AG09319 (cell line): ENCODE measurements at places on chromosomes 5 and 9.

DNA sequence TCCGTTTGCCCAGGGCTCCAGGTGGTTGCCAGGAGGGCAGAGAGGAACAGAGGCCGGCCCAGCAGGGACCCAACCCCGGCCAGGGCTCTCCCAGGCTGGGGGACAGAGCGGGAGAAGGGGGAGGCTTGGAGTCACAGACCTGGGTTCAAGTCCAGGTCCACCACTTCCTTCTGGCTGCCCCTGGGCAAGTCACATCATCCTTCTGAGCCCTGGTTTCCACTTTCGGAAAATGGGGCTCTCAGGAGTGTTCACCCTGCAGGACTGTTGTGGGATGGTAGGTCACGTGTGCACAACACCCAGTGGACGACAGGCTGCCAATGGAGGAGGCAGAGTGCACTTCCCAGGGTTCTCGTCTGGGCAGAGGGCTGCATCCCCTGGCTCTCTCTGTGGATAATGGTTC is 245.4 kb downstream of the PBX3 start:
- no peak for DNase-seq

- no peak for DNase-seq
Observed at GRCh38 chr5:149450199-149450598, 71.1 kb upstream of the IL17B start.

GRCh38 chr5:150000990-150001659 is 586 bp downstream of the HMGXB3 start:
- no peak for DNase-seq

DNA sequence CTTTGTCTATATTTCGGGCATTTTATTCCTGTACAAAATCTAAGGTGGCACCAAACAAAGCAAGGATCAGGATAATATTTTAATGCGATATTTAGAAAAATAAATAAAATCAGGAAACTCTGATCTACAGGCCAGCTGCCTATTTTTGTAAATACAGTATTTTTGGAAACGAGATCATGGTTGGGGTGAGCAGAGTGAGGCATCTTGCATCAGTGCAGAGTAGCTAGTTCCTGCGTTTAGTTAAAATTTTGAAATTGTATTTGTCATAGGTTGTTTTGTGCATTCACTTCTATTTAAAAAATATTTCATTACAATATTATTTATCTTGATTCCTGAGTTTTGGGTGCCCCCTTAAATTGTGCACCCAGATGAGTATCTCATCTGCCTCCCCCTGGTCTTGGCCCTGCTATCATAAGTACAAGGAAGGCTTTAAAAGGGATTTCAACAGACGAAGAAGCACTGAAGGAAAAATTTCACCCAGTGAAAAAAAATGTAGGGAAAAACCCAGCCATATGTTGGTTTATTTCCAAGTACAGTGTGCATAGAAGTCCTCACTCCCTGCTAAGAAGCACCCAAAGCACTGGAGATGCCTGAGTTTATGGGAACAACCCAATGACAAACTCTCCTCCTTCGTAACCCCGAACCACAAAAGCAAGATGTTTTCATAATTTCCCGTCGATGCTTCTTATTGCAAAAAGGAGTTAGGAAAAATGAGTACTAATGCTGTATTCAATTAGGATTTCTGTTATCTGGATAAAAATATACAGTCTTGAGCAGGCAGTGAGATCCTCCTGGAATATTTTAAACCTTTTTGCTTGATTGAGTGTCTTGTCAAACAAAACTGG is 304.7 kb upstream of the CLINT1 start:
- no peak for DNase-seq

GRCh38 chr5:112691758-112692157 is 45.9 kb upstream of the APC start:
- no peak for DNase-seq

DNA sequence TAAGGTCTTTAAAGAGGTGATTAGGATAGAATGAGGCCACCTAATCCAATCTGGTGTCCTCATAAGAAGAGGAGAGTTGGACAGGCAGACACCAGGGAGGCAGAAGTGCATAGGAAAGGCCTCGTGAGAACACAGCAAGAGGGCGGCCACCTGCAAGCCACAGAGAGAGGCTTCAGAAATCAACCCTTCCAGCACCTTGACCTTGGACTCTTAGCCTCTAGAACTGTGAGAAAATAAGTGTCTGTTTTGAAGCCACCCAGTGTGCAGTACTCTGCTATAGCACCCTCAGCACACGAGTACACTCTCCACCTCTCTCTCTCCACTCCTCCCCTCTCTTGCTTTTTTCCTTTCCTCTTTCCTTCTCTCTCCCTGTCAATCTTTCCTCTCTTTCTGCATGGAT is 26.8 kb downstream of the NIPAL4 start:
- DNase-seq = no peak

DNA sequence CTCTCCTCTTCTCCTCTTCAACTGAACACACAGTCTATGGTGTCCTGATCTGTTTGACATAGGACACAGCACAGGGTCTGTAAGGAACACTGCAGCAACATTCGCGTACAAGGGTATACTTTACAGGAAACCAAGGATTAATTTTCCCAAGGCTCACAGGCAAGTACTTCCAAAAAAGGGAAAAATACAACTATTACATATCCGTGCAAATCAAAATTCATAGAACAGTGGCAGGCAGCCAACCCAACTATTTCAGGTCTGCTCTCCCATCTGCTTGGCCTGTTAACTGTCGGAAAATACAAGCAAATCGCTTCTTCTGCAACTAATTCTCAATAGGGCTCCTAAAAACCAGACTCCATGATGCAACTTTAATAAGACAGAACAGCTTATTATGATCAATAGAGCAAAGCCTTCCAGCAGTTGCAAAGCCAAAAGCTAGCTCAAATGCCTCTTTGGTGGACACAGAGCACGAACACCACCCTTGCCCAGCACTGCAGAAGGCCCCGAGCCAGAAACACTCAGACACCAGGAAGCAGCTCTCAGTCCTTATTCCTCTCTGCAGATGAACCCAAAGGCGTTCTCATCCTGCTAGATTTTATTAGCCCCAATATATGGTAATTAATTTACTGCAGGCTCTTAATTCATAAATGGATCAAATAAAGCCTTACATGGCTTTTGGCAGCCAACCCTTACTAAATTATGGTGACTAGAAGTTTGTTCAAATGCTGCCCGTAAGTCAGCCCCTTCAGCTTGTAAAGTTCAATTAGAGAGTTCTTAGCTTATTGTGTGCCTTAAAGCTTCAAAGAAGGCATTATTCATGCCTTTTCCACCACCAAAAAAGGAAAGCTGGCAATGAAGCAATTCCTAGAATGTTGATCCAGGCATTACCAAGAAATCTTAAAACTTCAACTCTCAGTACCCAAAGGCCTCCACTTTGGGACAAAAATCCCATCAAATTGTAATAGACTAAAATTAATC is 68.8 kb downstream of the ZNF608 start:
- no peak for DNase-seq

- no peak for DNase-seq
Observed at GRCh38 chr9:87653941-87654340, 72.0 kb upstream of the CTSL start.

DNA sequence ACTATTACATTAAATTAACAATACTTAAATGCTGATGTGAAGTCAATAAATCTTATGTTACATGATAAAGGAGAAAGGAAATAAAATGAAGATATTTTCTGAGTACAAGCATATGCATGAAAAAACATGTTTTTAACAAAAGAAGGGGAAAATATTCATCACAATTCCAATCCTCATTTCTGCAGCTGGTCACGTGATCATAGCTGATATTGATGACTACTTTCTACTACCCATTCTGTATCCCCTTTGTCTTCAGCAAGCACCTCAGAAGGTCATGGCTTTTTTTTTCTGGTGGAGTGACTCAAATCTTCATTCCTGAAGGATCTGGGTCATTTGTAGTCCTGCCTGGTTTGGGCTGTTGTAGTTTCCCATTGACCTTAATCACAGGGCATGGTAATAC is 90.9 kb downstream of the CDO1 start:
- DNase-seq = no peak

- no peak for DNase-seq
Observed at GRCh38 chr9:111937301-111937700, 40.7 kb downstream of the UGCG start.

DNA sequence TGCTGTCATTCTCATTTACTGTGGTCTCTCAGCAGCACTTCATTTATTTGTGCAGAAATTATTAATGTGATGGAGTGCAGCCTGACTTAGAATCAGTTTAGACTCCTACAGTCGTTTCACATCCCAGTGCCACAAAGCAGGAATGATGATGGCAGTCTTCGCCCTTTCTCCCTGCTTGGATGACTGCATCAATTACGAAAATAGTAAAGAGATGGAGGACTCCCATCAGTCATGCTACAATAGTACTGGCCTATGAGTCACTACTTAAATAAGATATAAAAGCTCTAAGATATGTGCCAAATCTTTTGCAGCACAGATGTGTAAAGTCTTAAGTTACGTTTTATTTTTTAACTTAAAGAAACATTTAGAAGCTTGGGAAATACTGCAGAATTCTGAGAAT is 263.9 kb downstream of the CHSY3 start:
- no peak for DNase-seq

DNA sequence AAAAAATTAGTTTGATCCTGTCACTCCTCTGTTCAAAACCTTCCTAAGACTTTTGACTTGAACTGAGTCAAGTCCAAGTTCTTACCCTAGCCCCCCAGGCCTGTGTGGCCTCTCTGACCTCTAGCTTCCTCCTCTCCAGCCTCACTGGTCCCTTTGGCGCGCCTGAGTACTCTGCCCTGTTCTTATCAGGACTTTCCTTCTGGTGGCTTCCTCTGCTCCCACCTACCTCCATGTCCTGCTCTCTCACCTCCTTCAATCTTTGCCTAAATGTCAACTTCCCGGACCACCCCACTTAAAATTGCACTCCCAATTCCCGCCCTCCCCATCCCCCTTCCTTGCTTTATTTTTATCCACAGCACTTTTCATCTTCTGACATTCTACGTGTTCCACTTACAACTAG is 526.1 kb upstream of the KLF4 start:
- DNase-seq = no peak

GRCh38 chr9:123373946-123374345 is 17.9 kb downstream of the CRB2 start:
- no peak for DNase-seq

- DNase-seq = no peak
Observed at GRCh38 chr5:178336889-178337288, 104.3 kb upstream of the PHYKPL start.

- no peak for DNase-seq
Observed at GRCh38 chr5:37490931-37491330, 111.8 kb downstream of the WDR70 start.

- no peak for DNase-seq
Observed at GRCh38 chr5:133384903-133385302, 227.4 kb downstream of the FSTL4 start.

DNA sequence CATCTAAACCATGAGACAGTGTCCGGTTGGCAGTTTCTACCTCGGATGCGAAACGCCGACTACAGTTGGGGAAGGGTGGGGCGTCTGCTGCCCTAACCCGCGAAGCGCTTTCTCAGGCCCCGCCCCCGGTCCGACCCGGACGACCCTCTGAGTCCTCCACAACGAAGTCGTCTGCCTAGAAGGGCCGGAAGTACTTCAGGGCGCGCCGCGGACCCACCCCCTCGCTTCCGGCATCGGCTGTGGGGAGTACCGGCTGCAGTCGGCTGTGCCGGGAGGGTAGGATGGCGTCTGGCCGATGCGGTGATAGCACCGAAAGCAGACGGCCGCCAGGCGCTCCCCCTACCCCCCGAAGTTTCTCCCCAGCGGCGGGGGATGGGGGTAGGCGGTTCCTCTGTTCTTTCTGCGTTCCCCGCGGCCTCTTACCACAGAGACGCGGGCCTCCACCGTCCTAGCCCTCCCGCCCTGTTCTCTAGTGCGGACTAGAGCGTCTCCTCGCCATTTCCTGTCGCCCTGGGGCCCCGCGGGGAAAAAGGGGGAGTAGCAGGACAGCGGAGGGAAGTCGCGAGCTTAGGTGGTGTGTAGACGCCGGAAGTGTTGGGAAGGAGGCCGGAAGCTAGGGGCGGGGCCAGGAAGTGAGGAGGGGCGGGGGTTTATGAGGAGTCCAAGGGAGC is at the start of gene TRIM41:
TRIM41 (plus strand) TSS at position 224 of the 671 bp plus-strand sequence. CDS start 719 bp downstream, outside the sequence.
- DNase-seq = peak; percentile 97
